ENCODE measurements at places on chromosomes 13 and 19.

GRCh38 chr19:35177377-35178274 lies 23.1 kb downstream of the FXYD5 start:
- no peak for DNase-seq

DNA sequence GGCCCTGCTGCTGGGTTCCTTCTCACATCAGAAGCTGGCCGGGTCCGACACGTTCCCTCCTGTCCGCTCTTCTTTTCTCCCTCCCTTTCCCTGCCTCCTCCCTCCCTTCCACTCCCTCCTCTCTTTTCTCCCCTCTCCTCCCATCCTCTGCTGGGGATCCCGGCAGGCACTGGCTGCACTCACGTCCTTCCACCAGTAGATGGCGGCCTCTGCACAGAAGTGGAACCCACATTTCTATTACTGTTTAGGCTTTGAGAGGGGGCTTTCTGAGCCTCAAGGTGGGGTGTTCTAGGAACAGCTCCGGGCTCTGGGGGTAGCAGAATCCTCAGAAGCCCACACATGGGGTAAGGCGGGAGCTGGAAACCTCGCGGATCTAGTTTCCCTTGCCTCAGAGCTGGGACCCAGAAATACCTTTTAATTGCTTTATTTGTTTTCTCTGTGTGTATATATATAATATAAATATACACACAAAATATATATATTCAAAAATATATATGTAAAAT lies 294.2 kb downstream of the ZNF536 start:
- DNase-seq: peak; percentile 42

DNA sequence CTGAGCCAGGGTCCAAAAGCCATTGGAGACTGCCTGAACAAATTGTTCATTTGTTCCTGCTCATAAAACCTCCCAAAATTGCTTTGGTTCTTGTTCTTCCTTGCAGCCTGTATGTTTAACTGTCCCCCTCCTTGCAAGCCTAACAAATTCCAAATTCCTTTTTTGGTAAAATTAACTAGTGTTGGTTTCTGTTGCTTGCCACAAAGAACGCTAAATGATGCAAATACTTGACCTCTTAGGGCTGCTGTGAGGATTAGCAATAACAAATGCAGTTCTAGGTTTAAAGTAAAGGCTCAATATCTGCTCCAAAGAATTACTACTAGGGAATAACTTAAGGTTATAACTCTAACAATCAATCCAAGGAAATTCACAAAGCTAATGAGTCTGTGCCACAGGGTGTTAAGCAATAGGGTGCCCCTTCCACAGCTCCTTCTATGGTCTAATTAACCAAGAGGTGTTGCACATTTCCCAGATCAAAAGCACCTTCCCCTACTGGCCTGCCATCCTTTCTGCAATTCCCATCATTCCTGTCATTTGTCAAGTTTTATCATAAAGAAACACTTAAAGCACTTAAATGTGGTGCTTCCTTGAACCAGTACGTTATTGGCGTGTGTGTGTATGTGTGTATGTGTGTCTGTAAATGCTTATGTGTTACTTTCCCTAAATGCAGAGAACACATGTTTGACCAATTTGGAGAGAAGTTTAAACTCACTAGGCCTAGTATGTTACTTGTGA lies 110.2 kb downstream of the RAP2A start:
- no peak for DNase-seq

DNA sequence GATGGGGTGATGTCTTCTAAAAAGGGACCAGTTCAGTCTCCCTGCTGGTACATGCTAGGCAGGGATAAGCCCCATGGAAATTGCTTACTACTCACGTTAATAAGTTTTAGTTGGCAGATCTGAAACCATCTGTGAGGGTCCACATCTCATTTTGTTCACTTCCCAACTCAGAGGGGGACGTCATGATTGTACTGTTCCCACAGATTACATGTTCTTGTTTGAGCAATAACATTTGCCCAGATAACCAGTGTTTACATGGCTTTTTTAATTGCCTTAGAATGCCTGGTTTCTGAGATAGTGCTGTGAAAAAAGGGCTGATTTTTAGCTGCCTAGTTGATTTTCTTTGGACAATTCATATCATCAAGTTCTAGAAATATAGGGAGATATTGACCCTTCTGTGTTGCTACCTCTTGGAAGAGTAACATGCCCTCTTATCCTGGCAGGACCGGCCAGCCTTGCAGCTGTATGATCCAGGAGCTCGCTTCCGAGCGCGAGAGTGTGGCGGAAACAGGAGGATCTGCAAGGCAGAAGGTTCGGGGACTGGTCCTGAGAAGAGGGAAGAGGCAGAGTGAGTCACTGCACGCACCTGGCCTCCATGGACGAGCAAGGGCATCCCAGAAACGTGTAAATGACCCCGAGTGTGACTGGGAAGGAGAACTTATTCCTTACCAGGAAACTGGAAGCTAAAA lies 9.8 kb upstream of the CHAMP1 start:
- DNase-seq: no peak

- DNase-seq: no peak
Measured at GRCh38 chr13:112761701-112762689, 72.2 kb downstream of the ATP11A start.

DNA sequence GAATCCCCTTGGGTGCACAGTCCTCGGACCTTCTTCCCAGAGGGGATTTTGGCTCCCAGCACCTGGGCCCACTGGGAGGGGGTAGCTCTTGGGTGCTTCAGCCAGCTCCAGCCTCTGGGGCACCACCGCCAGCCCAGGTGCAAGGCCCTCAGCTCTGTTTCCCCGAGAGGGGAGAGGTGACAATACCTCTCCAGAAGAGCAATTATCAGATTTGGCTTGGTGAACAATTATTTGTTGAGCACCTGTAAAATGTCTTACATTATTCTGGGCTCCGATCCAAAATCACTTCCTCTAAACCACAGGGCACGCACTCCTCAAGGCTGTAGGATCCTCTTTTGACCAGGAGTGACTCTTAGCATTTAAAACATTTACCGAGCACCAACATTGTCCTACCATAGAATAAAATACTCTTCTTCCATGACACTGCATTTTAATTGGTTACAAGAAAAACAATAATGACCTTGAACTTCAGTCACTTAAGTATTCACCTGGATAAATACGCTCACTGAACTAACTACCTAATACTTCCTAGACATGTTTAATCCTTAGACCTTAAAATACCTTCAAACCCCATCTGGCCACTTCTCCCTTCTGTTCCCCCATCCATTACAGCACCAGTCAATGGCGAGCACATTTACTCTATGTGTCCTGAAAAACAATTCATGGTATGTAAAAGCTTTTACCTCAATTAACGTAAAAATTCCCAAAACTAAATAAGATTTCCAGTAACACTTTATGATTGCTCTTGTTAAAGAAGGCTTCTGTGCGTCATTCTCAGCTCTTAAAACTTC lies 54.8 kb downstream of the ABCC4 start:
- peak; percentile 82 for DNase-seq

GRCh38 chr13:102675115-102675514 lies 19.7 kb downstream of the METTL21C start:
- DNase-seq: no peak

GRCh38 chr13:76709851-76710250 lies 176.4 kb downstream of the KCTD12 start:
- no peak for DNase-seq

GRCh38 chr19:34172661-34173192 lies 423 bp downstream of the LSM14A start:
- DNase-seq: no peak

DNA sequence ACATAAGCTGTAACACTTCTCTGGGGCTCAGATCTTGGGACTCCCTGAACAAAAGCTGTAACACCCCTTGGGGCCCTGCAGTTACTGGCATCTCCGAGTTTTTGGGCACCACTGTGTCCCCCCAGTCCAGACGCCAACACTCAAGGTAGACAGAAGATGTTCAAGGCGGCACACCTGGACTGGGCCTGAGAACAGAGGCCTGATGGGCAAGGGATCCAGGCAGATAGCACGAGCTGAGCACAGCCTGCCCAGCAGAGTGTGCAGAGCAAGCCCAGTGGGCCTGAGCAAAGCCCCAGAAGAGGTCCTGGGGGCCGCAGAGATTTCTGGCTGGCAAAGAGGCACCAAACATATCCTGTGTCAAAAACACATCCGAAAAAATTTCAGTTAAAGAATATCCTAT lies 1163.3 kb upstream of the PRR20A start:
- DNase-seq: no peak

GRCh38 chr13:67369895-67370660 lies 139.9 kb upstream of the PCDH9 start:
- DNase-seq: peak; percentile 13

- DNase-seq: no peak
Measured at GRCh38 chr13:80386002-80386401, 45.1 kb upstream of the SPRY2 start.

- no peak for DNase-seq
Measured at GRCh38 chr19:18562086-18562485, 4.4 kb downstream of the KXD1 start.

GRCh38 chr19:35404879-35405622 lies 34.2 kb downstream of the GPR42 start:
- peak; percentile 36 for DNase-seq

DNA sequence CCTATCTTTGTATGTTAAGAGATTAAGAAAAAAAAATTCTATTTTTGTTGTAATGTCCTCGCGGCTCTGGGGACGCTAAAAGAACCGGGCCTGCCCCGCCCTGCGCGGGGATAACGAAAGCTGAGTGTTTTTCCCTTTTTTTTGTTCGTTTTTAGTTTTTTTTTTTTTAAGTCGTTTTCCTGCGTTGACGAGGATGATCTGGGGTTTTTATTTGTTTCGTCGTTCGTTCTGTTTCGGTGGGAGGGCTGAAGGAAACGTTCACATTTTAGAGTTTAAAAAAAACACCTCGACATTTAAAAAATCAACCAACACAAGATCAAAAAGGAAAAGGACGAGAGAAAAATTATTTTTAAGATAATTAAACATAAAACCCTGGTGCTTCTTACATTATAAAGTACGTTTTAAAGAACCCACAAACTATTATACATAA lies 5.6 kb downstream of the LYL1 start:
- DNase-seq: no peak

DNA sequence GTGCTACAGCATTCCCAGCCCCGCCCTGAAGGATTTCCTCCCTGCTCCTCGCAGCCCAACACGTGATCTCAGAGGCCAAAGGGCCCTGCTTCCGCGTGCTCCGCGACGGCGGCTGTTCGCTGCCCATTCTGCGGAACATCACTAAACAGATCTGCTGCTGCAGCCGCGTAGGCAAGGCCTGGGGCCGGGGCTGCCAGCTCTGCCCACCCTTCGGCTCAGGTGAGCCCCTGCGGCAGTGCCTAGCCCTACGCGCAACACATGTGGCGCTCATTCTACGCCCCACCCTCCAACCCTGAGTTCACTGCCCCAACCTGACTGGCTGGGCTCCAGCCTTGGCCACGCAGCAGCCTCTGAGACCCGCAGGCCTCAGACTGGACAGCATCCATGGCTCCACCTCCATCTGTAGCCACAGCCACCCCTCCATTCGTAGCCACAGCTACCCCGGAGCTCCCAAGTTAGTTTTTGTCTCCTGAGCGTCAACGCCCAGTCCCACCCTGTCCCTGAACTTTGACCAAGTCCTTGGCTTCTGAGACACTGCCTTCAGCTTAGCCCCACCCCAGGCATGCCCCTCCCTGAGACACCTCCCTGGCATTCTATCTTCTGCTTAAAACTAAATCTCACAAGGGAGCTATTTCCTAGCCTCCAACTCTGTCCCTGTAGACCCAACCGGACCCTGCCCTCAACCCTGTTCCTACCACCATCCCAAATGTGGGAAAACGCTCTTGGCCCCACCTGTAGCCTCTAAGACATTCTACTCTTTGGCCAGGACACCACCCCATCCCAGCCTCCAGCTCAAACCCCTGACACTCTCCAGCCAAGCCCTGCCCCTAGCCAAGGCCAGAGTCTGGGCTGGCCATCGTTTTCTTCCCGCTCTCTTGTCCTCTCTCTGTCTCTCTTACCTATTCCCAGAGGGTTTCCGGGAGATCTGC lies 6.4 kb downstream of the LTBP4 start:
- no peak for DNase-seq

DNA sequence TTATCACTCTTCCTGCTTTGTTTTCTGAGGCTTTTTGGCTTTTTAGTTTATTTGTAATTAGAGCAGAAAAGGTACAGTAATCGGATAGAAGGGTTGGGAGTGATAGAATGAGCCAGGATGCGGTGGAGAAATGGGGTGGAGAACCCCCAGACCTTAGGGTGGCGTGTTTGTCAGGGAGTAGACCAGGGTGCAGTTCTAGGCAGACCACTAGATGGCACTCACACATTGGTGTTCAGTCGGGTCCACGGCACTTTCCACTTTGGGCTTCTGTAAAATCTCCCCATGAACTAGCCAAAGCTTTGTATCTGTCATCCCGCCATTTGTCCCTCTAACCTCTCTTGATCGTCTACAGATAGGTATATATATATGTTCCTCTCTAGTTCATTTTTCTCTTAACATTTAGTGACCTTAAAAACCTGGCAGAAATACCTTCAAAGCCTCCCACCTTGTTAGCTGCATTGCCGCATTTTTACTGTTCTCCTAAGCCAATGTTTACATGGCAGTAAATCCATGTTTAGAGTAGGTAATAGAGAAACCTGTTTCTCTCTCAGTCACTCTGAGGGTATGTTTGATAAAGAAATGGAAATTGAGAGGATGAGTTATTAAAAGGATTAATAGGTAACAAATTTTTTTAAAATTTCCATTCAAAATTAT lies 154.9 kb downstream of the TM9SF2 start:
- DNase-seq: peak; percentile 72

DNA sequence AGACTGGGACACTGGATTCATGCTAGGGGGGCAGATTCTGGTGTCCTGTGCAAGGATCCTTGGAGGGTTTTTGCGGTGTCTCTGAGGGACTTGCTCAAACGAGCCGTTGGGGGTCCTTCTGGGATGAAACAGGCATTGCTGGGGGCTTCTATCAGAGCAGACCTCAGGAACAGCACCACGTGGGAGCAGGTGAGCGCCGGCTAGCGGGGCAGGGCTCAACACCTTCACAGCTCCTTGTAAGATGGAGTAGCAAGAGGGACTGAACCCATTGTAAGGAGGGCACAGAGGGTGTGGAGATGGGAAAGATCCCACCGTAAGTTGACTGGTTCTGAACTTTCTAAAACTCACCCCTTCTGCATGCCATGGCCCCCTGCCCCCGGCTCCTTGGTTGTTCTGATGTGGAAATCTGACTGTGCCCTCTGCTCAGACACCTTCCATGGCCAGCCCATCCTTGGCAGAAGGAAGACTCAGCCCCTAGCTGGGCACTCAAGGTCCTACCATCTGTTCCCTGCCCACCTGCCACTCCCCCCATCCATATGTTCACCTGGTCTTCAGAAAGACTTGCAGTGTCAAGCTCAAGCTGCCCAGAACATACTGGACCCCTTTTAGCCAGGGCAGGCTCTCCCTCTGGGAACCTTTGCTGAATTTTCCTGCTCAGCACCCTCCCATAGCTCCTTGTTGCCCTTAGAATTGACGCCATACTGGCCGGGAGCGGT lies 1.2 kb downstream of the SLC27A1 start:
- DNase-seq: no peak

DNA sequence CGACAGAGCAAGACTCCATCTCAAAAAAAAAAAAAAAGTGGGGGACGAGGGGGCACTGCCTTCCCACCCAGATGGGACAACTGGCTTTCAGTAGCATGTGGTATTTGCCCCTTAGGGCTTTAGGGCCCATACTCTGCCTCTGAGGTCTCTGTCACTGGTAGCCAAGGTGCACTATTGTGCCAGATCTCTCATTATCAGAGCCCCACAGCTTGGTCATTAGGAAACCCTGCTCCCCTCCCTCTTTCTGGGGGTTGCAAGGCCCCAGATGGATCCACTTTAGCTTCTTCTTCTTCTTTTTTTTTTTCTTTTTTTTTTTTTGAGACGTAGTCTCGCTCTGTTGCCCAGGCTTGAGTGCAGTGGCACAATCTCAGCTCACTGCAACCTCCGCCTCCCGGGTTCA lies 11.2 kb upstream of the ZNF358 start:
- DNase-seq: no peak
